ENCODE measurements at places on chromosomes 2 and 18.

- no peak for DNase-seq
Observed at GRCh38 chr2:178247250-178247649, 52.9 kb downstream of the OSBPL6 start.

- DNase-seq = no peak
Observed at GRCh38 chr18:9428862-9429661, 46.3 kb upstream of the RALBP1 start.

GRCh38 chr2:224520064-224520463, 65.1 kb downstream of the CUL3 start:
- DNase-seq = no peak

DNA sequence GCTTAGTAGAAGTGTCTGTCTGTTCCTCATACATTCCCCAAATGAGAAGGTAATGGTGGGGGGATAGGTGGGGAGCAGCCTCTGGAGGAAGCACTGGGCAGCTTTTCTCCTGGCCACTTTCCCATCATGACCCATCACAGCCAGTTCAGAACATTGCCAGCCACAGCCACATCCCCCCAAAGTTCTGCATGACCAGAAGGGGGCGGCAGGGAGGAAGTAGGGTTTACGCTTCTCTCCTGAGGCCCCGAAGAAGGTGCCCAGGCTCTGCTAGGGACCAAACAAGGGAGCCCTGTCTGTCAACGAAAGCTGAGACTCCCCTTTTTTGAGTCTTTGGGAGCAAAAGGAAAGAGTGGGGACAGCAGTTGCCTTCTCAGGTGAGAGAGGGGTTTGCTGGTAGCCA, 7.7 kb downstream of the IGFBP5 start:
- DNase-seq = no peak

DNA sequence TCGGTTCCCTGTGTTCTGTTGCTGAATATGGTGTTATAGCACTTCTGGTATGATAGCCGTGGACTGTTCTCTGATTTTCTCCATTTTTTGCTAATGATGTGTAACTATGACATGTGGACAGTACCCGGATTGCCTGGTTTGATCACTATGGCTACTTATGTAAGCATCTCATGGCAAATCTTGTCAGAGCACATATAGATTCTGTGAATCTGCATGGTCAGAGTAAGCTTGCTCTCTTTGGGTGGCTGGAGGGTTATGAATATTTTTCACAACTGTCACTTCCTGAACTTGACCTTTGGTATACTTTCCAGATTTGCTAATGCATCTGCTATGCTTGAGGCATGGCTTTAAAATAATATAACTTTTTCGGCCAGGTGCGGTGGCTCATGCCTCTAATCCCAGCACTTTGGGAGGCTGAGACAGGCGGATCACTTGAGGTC, 36.8 kb upstream of the ATP8B1 start:
- DNase-seq = no peak

- no peak for DNase-seq
Observed at GRCh38 chr18:3055186-3055728, 42.3 kb upstream of the LPIN2 start.

GRCh38 chr2:166373951-166374350, 1.8 kb downstream of the SCN9A start:
- no peak for DNase-seq

- no peak for DNase-seq
Observed at GRCh38 chr2:42309366-42309765, 51.7 kb downstream of the COX7A2L start.

DNA sequence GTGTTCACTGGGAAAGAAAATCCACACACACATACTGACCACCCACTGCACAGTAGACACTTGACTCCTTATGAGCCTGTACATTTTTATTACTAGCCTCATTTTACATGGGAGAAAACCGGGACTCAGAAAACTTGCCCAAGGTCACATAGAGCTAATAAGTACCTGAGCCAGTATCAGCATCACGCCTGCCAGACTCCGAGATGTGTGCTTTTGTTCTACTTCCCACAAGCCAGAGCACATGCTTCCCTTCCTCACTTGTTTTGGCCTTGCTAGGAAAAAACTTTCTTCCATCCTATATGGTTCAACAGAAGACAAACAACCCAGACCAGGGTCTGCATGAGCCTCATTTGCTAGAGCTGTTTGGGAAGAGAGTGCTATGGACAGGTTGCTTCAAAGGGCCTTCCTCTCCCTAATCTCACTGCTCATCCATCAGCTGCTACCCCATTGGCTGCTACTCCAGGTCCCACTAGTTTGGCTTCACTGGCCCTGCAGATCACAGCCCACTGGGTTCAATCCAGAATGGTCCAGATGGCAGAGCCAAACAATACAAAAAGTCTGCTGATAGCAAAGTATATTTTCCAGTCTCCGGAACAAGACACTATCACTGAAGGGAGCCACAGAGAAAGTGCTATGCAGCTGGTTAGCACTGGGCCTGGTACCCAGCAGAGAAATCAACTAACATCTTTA, 63.9 kb downstream of the STK39 start:
- no peak for DNase-seq

- no peak for DNase-seq
Observed at GRCh38 chr18:35581898-35582641, 530 bp downstream of the GALNT1 start.

DNA sequence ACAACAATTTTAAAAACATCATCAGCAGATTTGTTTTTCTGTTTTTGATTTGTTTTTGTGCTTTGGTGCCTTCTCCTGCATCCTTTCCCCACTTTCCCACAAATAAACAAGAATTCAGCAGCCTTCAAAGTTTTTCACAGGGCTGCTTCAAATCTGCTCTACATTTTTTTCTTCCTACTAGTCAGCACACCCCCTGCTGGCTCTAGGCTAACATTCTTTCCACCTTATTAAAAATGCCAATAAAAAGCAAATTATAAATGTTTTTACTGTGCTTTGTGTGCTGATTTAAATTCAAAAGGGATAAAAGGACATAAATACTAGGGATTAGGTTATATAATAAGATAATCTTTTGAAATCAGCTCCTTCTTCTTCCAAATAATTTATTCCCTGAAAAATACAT, 6.2 kb upstream of the CNTNAP5 start:
- DNase-seq = no peak

DNA sequence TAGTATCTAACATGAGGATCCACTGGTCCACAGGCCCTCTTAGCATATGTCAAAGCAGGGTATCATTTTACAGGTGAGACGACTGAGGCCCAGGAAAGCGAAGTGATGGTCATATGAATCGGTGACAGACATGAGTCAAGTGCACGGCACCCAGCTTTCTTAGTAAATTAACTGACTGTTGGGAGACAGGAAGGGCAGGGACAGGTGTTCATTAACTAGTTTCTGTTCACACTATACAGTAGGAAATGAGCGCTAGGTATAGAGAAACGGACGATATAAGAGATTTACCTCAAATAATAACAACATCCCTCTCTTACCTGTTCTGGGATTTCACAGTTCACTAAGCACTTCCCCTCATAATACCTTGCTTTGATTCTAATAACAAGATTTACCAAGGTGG, 1.7 kb upstream of the SMARCAL1 start:
- no peak for DNase-seq

DNA sequence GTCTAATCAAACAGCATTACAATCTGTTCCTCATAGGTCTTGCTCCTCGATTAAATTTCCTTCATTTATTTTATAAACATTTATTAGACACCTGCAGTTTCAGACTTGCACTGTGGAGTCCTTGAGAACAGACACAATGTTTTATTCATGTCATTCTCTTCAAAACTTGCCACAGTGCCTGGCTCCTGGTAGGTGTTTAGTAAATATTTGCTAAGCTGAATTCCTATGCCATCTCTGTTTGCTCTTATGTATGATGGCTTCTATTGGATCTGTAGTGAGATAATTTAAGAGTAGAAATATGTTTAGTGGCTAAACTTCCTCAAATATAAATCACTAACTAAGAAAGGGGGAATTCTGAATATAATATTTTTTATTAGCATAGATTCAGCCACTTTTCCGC, 61.4 kb downstream of the LRATD1 start:
- no peak for DNase-seq

DNA sequence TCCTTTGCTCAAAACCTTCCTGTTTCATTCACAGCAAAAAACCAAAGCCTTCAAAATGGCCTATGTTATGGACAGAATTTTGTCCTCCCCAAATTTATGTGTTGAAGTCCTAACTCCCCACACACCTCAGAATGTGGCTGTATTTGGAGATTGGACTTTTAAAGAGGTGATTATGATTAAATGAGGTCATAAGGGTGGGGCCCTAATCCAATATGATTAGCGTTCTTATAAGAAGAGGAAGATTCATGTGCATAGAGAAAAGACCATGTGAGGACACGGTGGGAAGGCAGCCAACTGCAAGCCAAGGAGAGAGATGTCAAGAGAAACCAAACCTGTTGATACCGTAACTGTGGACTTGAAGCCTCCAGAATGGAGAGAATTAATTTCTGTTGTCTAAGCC, 4.6 kb upstream of the ZNF638 start:
- no peak for DNase-seq

DNA sequence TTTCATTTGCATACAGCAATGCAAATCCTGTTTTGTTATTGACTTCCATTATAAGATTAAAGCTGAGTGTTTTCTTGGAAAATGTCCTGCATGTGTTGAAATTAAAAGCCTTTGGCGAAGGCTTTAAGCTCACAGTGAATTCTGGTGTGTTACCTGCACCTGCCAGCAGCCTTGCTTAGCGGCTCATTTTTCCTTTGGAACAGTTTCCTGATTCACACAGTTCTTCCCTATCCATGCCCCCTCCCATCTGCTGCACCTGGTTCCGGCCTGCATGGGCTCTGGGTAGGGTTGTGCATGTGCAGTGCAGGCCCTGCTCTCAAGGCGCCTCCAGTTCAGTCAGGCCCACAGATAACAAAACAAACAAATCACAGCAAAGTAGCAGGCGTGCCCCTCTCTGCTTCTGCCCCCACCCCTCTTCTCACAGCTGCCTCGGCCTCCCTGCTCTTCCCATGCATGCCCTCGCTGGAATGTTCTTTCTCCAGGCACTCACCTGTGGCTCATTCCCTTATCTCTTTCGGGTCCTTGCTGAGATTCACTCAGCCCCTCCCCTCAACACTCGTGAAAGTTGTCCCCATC, 15.8 kb downstream of the MTCL1 start:
- DNase-seq = no peak

- DNase-seq = no peak
Observed at GRCh38 chr18:77359561-77360314, 110.1 kb downstream of the GALR1 start.

- DNase-seq = no peak
Observed at GRCh38 chr2:191885098-191885497, 38.2 kb upstream of the CAVIN2 start.

- no peak for DNase-seq
Observed at GRCh38 chr2:96914332-96914731, 44.5 kb upstream of the SEMA4C start.

DNA sequence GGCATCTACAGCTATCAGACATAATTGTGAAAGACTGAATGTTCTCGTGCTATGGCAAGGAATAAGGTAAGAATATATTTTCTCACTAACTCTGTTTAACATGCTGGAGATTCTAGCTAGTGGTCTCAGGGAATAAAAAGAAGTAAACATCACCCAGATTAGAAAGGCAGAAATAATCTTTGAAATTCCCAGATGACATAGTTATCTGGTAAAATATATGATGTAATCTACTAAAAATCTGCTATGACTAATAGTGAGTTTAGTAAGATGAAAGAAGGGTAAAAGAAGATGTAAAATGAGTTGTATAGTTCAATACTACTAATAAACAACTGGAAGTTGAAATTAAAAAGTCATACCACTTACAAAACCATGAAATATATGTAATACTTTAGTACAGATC, 134.2 kb downstream of the DSC3 start:
- no peak for DNase-seq

GRCh38 chr2:40138314-40138713, 313.6 kb downstream of the SLC8A1 start:
- DNase-seq = no peak

DNA sequence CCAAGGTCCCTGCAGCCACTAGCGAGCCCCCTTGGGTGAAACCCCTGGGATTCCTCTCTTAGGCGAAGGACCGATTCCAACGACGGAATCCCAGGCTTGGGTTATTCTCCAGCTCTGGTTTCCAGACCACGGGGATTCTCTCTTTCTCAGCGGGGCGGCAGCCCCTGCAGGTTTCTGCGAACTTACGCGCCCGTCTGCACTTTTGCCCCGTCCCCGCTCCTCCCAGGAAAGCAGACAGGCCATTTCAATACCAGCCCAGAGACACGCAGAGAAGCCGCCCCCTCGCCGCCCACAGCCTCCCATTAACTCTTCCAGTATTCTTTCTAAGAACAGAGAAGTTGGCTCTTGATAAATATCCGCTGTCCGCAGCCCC, 1.2 kb downstream of the CBLN2 start:
- no peak for DNase-seq

DNA sequence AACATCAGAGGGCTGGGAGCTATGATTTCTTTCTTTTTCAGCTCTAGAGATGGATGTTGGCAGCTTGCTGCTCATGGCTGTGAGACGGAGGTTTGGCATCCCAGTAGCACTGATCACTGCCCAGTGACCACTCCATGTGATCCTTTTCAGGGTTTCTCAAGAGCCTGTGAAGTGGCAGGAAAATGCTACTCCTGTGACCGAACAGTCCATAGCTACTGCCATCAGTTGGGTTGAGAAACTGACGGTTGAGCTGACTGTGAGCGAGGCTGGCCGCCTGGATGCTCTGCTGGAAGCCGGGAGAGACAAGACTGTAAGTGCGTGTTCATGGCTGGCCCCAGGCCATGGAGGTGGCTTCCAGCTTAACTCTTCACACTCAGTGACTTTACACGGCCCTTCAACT, 34.2 kb downstream of the VWA3B start:
- DNase-seq = no peak
